EH (cell line): ENCODE measurements at places on chromosomes 4 and X.

GRCh38 chr4:89753601-89754066 is 83.3 kb downstream of the SNCA start:
- DNase-seq, result peak; percentile 95

DNA sequence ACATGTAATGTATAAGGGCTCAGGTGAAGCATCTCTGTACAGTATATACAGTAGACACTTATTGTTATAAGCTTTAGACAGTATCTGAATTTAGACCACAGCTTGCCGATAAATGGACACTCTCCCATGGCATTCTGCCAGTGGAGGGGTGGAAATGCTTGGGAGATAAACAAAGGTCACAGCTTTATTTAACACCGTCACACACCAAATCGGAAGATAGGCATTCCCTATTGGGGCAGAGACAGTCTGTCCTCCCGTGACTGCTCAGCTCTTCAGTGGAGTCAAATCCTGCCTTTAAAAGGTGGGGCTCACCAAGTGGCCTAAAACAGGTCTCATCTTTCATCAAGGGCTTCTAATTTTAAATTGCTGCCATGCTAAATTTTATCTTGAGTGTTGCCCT is 178.8 kb downstream of the CAMK2D start:
- no peak for DNase-seq

GRCh38 chrX:133215017-133215416 is 3.1 kb downstream of the TFDP3 start:
- DNase-seq, result no peak

- peak; percentile 66 for DNase-seq
Measured at GRCh38 chr4:26124753-26125321, 196.0 kb upstream of the RBPJ start.

- no peak for DNase-seq
Measured at GRCh38 chr4:85408301-85408700, 66.6 kb upstream of the ARHGAP24 start.

GRCh38 chrX:15931362-15931761 is 76.7 kb upstream of the AP1S2 start:
- no peak for DNase-seq

GRCh38 chrX:113747274-113747973 is 836.5 kb upstream of the HTR2C start:
- no peak for DNase-seq

DNA sequence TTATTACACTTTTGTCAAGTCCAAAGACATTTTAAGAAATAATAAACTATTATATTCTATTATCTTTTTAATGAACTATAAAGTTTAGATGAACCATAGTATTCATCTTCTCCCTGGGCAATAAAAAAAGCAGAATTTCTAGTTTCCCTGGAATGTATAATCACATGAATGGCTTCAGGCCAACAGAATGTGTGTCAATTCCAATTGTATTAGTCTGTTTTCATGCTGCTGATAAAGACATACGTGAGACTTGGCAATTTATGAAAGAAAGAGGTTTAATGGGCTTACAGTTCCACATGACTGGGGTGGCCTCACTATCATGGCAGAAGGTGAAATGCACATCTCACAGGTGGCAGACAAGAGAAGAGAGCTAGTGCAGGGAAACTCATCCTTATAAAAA is 70.7 kb upstream of the ANXA10 start:
- DNase-seq, result peak; percentile 7

- DNase-seq, result no peak
Measured at GRCh38 chr4:98744372-98745150, 86.2 kb upstream of the TSPAN5 start.

GRCh38 chr4:108624263-108625056 is 4.1 kb downstream of the RPL34 start:
- no peak for DNase-seq

DNA sequence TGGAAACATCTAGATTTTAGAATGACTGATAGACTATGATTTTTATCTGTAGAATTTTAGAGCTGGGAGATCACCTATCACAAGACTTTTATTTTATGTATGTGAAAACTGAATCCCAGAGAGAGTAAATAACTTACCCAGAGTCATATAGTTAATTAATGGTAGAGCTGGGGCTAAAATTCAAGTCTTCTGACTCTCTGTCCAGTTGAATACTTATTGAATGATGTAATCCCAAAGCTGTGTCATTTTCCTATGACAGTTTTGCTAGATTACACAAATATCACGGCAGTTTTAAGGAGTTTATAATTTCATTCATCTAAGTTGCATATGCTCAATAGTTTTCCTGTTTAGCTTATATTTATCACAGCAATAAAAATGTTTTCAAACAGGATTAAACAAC is 6.7 kb downstream of the NRK start:
- no peak for DNase-seq

- no peak for DNase-seq
Measured at GRCh38 chr4:90648791-90649190, 521.6 kb downstream of the CCSER1 start.

DNA sequence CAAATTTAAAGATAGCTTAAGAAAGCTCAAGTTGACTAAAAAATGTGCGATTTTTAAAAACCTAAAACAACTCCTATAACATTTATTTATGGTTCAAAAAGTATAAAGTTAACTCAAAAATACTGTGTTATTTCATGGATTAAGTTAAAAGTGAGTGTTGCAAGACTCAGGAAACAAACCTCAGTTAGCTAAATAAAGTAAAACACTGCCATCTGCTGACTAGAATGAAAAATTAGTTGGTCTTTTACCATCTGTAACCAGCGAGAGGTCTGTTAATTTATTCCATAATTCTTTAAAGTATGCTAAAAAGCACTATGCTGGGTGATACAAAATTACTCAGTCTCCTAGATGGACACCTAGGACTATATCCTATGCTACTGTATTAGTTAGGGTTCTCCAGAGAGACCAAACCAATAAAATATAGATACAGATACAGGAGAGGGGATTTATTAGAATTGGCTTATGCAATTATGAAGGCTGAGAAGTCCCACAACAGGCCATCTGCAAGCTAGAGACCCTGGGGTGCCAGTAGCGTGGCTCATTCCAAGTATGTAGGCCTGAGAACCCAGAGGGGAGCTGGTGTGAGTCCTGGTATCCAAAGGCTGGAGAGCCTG is 4.9 kb upstream of the WDFY3 start:
- peak; percentile 67 for DNase-seq

GRCh38 chr4:173231916-173232315 is 63.3 kb downstream of the GALNT7 start:
- peak; percentile 26 for DNase-seq
